Kasumi-1 (cell line): ENCODE measurements at places on chromosomes 5 and 9.
A peak's percentile ranks its signal among the peaks of the same experiment; 100 is the strongest.

DNA sequence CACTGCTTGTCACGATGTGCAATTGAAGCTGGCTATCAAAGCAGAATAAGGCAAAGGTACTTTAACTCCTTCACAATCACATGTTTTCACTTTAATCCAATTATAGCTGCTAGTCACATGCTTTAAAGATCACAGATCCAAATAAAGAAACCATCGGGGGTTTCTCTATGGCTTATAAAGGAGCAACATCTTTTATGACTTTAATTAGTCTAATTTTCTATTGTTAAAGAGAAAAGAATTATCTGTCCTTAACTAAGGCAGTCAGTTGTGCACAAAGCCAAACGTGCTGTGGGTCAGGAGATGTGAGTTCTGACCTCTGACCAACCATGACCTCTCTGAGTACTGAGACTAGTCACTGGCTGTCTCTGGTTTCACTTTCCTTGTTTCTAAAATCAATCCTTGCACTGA lies 561.1 kb downstream of the RAB3C start:
- DNase-seq, result no peak

DNA sequence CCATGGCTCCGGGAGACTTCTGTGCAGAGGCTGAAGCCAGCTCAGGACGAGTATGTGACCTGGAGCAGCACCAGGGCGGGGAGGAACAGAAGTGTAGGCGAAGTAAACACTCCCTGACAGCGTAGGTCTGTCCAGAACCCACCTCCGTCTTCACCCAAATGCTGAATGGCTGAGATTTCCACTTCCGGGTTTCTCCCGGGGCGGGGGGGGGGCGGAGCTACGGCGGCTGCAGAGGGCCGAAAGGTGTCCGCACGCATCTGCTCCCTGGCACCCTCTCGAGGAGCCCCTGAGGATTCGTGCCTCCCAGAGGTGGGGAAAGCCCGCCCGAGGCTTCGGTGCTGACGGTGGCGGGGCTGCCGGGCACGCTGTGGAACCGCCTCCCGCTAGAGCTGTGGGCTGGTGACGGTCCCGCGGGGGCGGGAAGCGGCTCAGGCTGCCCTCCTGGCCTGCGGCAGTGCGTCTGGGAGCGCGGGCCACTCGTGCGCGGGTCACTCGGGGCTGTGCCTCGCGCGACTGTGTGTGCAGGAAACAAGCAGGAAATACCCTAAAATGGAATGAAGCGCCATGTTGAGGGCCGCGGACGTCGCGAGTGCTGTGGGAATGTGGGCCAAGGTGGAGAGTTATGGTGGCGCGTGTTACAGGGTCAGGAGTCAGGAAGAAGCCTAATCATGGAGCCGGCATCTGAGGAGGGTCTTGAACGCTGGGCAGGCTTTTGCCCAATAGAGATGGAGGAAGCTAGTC lies 1425.4 kb downstream of the FOXD4L5 start:
- no peak for DNase-seq

GRCh38 chr9:84970432-84970831 lies 300.9 kb downstream of the NTRK2 start:
- no peak for DNase-seq

DNA sequence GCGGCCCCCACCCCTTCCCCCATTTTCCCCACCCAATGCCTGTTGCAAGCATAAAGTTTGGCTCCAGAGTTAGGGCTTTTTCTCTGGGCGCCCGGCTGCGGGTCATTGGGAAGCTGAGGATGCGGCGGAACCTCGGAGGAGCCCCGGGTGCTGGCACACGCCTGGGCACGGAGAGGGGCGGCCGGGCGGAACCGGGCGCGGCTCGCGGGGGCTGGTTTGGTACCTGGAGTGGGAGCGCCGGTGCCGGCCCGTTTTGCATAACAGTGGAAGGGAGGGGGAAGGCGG lies 1.2 kb downstream of the PPARGC1B start:
- peak; percentile 60 for DNase-seq

GRCh38 chr5:28253431-28253830 lies 1215.0 kb upstream of the CDH9 start:
- DNase-seq, result no peak

DNA sequence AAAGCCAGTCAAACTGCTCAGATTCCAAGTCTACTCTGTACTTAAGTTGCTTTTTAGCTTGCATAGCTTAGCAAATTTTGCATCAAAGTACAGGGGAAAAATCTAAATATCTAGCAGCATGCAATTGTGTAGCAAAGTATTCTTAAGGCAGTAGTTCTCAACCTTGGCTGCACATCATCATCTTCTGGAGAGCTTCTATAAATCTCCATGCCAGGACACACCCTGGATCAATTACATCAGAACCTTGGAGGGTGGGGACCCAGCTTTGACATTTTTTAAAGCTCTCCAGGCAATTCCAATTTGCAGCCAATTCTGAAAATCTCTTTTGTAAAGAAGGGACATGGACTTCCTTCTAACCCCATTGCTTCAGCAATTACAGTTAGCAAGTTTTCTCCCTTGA lies 187.5 kb downstream of the SNCAIP start:
- no peak for DNase-seq
